ENCODE measurements at places on chromosomes 13 and 19. TPM values are rescaled to one million over a fixed set of nuclear protein-coding genes. Genes with fewer than 3 reads are reported as not detected.
A peak's percentile ranks its signal among the peaks of the same experiment; 100 is the strongest.

- DNase-seq = no peak
These were observed 218.1 kb downstream of the KCTD12 start for GRCh38 chr13:76668141-76668540.

DNA sequence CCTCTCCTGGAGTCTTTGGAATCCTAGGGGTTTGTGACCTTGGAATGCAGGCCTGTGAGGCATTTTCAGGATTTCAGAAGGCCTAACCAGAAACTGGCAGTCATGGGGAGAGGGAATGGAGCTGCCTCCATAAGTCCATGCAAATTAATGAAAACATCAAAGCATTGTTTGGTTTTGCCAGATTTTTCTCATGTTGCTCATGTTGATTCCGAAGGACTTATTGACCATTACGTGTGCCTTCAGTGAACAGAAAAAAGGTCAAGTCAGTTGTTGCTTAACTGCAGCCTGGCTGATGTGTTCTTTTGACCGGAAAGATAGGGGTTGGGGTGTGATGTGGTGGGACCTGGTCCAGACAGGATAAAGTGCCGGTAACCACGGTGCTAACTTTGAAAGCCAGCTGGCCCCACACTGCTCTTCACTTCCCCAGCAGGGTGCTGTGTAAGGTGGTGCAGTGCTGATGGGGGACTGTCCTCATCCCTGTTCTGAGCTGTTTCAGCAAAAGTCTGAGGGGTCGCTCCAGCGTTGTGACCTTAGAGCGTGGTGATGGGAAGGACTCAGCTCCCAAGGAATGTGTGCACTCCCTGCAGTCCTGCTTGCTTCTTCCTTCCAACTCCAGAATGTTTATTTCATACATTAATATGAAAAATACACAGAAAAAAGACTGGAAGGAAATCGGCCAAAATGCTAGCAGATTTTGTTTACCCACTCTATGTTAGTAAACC is 3.5 kb downstream of the RNF113B start:
- DNase-seq = no peak

Gene ZNF443
- 6.1 TPM for total RNA-seq

Gene CEACAM8
- not detected for total RNA-seq

DNA sequence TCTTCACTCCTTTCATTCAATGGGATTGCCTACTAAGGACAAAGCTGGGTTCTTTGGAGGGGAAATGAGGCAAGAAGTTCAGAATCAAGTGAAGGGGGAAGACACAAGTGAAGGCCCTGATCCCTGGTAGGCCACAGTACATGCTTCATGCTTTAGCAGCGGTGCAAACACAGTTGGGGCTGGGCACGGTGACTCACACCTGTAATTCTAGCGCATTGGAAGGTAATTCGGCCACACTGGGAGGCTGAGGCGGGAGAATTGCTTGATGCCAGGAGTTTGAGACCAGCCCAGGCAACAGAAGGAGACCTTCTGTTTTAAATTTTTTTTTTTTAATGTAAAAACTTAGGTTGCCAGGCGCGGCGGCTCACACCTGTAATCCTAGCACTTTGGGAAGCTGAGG is 23.4 kb upstream of the GATAD2A start:
- DNase-seq = no peak

- DNase-seq = peak; percentile 34
These were observed 13.3 kb downstream of the KCNC3 start for GRCh38 chr19:50315773-50316448.

Gene MBD3L2
- not detected for total RNA-seq

GRCh38 chr13:44378277-44378676 is 4.7 kb downstream of the SERP2 start:
- no peak for DNase-seq

GRCh38 chr13:48266701-48267639 is 34.0 kb downstream of the ITM2B start:
- DNase-seq = no peak

DNA sequence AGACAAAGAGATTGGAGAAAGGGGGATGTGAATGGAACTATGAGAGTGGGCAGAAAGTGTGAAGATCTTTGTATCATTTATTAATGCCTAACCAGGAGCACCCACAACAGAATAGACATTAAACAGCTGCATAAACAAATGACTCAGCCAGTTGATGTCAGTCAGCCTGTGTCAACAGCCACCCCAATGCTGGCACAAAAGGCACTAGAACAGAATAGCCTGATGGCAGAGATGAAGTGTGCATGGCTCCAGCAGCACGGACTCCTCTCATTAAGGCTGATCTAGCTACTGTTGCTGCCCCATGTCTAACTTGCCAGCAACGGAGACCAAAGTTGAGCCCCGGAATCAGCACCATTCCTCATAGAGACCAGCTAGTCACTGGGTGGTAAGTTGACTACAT is 7.8 kb downstream of the CPB2 start:
- no peak for DNase-seq

Gene FFAR1
- total RNA-seq = not detected

Gene ZNF444
- 42.2 TPM for total RNA-seq

Gene ACP5
- total RNA-seq = 14.8 TPM

Gene MED16
- total RNA-seq = 65.9 TPM

- DNase-seq = no peak
These were observed 19.5 kb downstream of the ADGRE2 start for GRCh38 chr19:14758816-14759215.

DNA sequence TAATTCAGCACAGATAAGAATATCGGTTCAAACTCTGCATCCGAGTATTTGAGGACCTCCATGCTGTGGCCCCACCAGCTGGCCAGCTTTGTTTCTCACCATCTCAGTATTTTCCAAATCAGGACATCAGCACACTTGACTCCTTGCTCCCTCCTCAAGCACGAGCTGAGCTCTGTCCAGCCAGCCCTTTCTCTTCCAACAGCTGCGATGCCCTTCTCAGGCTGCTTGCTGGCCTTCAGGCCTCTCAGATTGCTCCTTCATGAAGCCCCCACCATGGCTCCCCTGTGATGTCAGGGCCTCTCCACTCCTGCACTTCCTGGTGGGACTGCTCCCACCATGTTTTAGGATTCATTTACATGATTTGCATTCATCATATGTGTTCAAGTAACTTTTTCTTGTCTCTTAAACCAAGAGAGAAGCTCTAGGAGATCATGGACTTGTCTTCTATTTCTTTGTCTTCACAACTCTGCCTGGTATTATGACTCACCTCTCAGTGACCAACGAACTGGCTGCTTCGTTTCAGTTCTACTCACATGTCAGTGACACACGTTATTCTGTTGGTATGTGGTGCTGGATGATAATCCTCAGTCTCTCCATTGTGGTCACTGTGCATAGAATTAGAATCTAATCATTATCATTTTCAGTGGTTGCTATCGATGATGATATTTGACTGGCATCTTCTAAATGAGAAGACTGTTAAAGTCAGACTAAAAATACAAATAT is 471.7 kb downstream of the EFNB2 start:
- no peak for DNase-seq

Gene ZNF544
- 57.4 TPM for total RNA-seq

GRCh38 chr19:45768655-45768983 is 433 bp downstream of the SIX5 start:
- DNase-seq = peak; percentile 40

- DNase-seq = no peak
These were observed 6.5 kb upstream of the SLC25A42 start for GRCh38 chr19:19057317-19057716.

Gene ZNF439
- 32.3 TPM for total RNA-seq

DNA sequence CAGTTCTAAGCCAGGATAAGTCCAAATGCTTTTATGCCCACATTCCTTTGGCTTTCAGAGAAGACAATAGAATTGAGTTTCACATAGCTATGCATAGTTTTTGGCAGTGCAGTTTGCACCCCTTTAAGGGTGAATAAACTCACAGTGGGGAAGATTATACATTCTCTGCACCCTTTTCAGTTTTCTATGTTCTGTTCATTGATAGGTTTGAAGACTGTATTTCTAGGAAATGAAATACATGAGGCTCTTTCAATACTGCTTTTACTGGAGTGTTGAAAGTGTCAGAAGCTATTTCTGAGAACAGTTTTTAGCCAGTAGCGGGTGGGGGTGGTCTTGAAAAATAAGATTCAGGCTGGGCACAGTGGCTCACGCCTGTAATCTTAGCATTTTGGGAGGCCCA is 46.2 kb downstream of the IPO5 start:
- no peak for DNase-seq

Gene IL17D
- total RNA-seq = 0.26 TPM

DNA sequence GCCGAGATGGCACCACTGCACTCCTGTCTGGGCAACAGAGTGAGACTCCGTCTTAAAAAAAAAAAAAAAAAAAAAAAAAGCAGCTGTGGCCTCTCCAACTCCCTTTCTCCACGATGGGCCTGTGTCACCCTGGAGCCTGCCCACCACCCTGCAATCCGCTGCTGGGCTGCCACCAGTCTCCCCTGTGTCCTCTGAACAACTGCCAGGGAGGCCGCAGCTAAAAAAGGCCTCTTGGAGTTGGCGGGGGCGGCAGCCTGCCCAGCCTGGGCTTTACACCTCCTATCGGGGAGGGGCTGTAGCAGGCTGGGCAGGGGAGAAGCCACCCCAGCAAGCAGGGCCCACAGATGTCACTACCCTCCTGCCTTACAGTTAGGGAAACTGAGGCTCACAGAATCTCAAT is 3.5 kb downstream of the CDC37 start:
- no peak for DNase-seq

Gene RGS9BP
- total RNA-seq = 0.16 TPM

DNA sequence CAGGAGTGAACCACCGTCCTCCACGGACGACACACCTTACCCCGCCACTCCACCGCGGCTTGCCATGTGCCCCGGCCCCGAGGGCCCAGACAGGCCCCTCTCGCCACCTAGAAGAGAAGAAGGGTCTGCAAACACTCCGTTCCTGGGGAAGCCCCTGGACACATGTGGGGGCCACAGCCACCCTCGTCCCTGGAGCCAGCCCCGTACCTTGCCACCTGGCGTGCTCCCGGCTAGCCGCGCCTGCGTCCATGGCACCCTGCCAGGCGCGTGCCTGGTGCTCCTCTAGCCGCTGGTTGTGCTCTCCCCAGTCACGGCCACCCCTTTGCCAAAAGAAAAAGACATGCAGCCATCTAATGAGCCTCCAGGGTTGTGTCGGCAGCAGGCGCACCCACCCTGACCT is 19.9 kb upstream of the TINCR start:
- DNase-seq = no peak

All from naive thymus-derived CD8-positive, alpha-beta T cell (primary cell).